NCI-H69 (cell line): ENCODE measurements at places on chromosomes 6 and 20.

- DNase-seq = no peak
These were observed 59.3 kb upstream of the CARMIL1 start for GRCh38 chr6:25219917-25220278.

DNA sequence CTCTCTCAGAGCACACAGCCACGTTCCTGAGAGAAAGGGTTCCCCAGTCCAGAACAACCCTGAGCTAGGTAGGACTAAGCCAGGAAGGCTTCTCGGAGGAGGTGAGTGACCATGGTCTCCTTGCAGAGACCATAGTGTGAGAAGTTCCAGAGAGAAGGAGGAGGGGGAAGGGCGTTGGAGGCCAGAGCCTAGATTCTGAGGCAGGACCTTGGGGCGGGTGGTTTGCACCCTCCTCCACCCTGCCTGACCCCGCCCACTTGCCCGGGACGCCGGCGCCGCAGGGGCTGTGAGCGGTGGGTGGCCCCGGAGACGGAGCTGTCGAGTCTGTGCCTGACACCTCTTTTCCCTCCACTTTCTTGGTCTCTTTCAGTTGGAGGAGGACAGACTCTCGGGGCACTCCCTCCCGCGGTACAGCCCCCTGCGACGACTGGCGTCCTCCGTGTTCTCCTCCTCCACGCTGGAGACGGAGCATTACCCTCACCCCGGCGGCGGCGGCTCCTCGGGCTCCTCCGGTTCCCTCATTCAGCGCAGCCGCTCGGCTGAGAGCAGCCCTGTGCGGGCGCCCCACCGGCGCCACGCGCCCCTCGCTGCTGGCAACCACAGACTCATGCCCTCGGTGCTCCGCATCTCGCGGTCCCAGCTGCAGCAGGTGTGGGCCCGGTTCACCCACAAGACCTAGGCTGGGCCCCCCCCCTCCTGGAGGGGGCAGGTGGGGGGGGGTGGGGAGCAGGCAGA lies 26.2 kb downstream of the TTBK1 start:
- DNase-seq = peak; percentile 65

DNA sequence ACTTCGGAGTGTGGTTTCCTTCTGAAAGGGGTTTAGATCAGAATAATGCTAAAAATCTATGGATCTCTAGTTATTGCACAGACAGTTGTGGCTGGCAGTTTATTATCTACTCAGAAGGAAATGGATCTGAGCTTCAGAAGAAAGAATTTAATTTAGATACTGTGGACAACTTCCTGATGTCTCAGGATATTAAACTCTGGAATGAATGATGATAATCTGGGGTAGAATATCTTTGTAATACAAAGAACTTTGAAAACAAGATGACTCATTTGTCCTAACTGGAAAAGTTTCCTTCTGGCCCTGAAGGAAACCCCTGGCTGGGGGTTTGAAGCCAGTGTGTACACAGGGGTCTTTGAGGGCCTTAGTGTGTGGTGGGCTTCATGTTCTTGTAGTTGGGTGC lies 78.0 kb downstream of the EDN3 start:
- no peak for DNase-seq

DNA sequence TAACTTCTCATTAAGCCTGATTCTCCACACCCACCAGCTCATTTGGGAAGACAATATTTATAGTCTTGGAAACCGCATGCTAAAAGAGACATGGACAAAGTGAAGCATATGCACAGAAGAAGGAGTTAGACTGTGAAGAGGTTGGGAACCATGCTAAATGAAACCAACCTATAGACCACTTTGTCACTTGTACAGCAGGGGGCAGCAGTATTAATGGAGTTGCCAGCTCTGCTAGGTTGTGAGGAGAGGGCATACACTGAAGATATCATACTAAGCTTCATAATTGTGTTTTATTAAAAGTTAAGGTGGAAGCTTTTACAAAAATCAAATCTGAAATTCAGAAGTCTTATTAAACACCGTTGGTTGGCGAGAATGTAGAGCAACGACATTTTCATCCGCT lies 38.3 kb upstream of the HMGCLL1 start:
- DNase-seq = peak; percentile 74

- DNase-seq = no peak
These were observed 11.2 kb upstream of the TAGAP start for GRCh38 chr6:159056003-159056402.

- DNase-seq = peak; percentile 37
These were observed 176.6 kb downstream of the BCKDHB start for GRCh38 chr6:80282913-80283554.

- DNase-seq = peak; percentile 26
These were observed 107.2 kb downstream of the LY86 start for GRCh38 chr6:6695625-6696276.

DNA sequence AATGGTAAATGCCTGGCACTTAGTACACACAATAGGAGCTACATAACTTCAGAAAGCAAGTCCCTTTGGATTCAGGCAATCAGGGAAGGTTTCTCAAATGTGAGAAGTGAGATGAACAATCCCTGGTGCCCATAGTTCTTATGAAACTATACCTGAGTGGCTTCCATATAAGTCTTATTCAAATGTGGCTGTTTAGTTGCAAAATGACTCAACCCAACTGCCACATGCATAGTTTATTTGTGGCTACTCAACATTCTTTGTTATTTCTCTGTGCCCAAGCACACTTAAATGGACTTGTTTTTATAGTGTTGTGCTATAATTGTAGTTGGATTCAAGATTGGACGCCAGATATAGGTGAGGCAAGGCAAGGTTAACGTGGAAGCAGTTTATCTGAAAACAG lies 93.7 kb upstream of the ATXN1 start:
- DNase-seq = no peak

- no peak for DNase-seq
These were observed 8.5 kb upstream of the PSMG4 start for GRCh38 chr6:3250231-3250675.

DNA sequence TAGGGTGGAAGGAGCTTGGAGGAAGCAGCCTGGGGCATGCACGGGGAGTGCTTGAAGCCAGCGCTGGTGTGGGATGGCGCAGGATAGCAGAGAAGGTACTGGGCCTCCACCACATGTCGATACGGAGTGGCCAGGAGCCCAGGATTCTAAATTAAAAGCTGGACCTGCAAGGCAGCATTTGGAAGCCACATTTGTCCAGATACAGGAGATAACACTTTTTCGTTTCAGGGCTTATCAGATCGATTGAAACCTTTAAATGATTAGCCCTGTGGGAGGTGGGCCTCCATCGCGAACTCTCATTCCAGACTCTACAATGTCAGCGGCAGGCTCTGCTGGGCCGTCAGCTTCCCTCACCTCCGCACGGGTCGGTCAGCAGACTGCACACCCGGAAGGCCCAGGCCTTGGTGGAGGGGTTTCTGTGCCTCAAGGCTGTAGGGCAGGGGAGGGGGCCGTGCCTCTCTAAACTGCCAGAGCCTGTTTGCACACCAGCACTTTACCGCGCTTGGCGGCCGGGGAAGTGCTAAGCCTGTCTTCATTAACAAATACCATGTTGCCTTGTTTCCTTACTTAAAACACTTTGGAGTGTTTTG lies 17.9 kb downstream of the EDN3 start:
- DNase-seq = no peak

- no peak for DNase-seq
These were observed 479.4 kb upstream of the JARID2 start for GRCh38 chr6:14766391-14766994.

DNA sequence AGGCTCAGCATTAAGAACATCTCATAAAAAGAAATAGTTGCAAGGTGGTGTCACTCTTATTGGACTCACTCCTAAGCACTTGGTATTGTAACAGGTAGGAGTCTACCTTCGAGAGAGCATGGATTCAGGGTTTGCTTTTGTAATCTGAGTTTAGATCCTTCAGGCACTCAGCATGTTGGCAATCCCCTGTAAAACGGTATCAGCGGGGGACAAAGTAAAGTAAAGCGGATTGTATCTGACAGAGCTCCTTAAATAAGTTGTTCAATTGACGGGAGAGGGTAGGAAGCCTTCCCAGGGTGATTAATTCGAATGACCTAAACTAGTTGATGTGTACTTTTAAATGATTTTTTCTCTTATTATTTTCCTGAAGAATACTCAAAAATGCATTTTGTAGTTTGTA lies 869.8 kb upstream of the EPHA7 start:
- DNase-seq = no peak

GRCh38 chr20:11766961-11767360 lies 150.7 kb upstream of the BTBD3 start:
- peak; percentile 11 for DNase-seq

GRCh38 chr20:10795286-10796026 lies 121.7 kb upstream of the JAG1 start:
- peak; percentile 37 for DNase-seq

DNA sequence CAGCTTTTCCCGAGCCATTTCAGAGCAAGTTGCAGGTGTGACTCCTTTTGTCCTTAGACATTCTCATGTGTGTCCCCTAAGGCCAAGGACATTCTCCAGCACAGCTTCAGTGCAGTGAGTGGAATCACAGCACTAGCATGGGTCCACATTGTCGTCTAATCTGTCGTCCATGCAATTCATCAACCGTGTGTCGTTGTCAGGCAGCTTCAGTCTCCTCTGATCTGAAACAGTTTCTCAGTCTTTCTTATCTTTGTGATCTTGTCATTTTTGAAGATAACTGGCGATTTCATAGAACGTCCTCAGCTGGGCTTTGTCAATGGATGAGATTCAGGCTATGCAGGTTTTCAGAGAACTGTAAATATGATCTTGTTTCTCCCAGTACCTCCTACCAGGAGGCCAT lies 31.7 kb downstream of the CST2 start:
- DNase-seq = no peak

DNA sequence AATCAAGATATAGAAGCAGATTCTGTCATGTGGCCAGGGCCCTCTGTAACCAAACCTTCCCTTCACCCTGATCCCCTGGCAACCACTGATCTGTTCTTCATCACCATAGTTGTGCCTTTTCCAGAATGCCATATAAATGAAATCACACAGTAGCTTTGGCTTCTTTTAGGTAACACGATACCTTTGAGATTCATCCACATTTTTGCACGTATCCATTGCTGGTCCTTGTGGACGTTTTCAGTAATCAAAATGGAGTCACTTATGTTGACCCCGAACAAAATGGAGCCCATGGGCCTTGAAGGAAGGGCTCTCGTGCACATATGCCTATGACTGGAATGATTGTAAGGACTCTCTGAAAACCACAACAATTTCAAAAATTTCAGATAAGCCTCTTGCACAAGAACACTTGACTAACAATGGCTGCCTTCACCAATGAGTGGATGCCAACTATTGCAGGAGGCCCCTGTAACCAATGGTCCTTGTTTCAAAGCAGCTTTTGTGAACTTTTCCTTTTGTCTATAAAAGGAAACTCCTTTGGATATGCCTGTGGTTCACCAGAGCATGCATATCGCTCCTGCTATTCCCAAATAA lies 84.3 kb upstream of the RALY start:
- no peak for DNase-seq

DNA sequence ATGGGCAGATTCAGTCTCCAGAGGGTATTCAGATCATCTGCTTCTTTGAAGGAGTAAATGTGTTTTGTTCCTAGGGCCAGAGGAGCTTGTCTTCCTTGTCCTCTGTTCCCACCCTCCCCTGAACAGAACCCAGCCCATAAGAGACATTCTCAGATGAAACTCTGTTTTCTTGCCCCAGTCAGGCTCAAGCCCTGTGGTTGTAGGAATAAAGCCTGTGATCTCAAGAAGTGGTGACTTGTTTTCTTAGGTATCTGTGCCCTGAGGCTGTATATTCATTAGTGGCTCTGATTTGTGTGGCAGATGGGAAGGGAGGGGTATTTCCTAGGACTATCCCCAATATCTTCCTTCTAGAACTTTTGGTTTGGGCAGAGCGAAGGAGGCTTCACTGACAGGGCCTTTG lies 27.9 kb downstream of the GSS start:
- DNase-seq = peak; percentile 25

GRCh38 chr6:75308250-75308988 lies 23.8 kb upstream of the TMEM30A start:
- no peak for DNase-seq
